ENCODE measurements at places on chromosomes 2 and 18.

GRCh38 chr2:216379977-216380376 is 7.7 kb upstream of the MARCHF4 start:
- no peaks in the 10 kb centered on the region for H3K27me3 ChIP-seq
- H3K27ac ChIP-seq, result no peak overlapping the region
- no peaks in the 10 kb centered on the region for H3K36me3 ChIP-seq
- no peak overlapping the region for H3K4me3 ChIP-seq
- H3K4me1 ChIP-seq, result no peaks in the 10 kb centered on the region
- no peak for DNase-seq

DNA sequence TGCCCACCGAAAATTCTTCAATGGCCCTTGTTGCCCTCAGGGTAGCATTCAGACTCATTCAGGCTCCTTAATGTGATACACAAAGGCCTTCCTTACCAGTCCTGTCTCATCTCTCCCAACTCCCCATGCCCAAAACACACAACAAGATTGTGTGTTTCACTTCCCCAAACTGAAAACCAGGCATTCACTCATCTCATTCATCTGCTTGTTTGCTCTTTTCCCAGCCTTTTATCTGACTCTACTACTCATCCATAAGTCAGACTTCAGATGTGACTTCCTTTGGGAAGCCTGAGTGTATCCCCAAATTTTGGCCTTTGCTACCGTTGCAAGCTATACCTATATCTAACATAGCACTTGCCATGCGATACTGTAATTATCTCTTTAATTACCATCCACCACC is 9.7 kb upstream of the SLC39A10 start:
- H3K4me3 ChIP-seq, result no peak overlapping the region
- H3K4me1 ChIP-seq, result no peaks in the 10 kb centered on the region
- no peaks in the 10 kb centered on the region for H3K36me3 ChIP-seq
- DNase-seq, result no peak
- no peak overlapping the region for H3K27ac ChIP-seq
- no peaks in the 10 kb centered on the region for H3K27me3 ChIP-seq

- H3K27me3 ChIP-seq, result no peaks in the 10 kb centered on the region
- H3K4me3 ChIP-seq, result no peak overlapping the region
- no peaks in the 10 kb centered on the region for H3K36me3 ChIP-seq
- H3K27ac ChIP-seq, result no peak overlapping the region
- DNase-seq, result no peak
Observed at GRCh38 chr2:66439812-66440542, 5.1 kb downstream of the MEIS1 start.

GRCh38 chr2:74007121-74007520 is 22.4 kb downstream of the TET3 start:
- H3K27ac ChIP-seq, result no peak overlapping the region
- peaks cover 9% of the 10 kb centered on the region for H3K36me3 ChIP-seq
- no peak for DNase-seq
- no peak overlapping the region for H3K4me3 ChIP-seq
- H3K27me3 ChIP-seq, result no peaks in the 10 kb centered on the region

- H3K4me3 ChIP-seq, result no peak overlapping the region
- DNase-seq, result no peak
- H3K27ac ChIP-seq, result no peak overlapping the region
- no peaks in the 10 kb centered on the region for H3K36me3 ChIP-seq
- no peaks in the 10 kb centered on the region for H3K4me1 ChIP-seq
- no peaks in the 10 kb centered on the region for H3K27me3 ChIP-seq
Observed at GRCh38 chr2:3490191-3491170, 28.9 kb downstream of the ADI1 start.

- H3K27me3 ChIP-seq, result no peaks in the 10 kb centered on the region
- no peak overlapping the region for H3K27ac ChIP-seq
- H3K36me3 ChIP-seq, result no peaks in the 10 kb centered on the region
- H3K4me3 ChIP-seq, result no peak overlapping the region
- H3K4me1 ChIP-seq, result no peaks in the 10 kb centered on the region
- no peak for DNase-seq
Observed at GRCh38 chr2:126886211-126886915, 12.3 kb upstream of the TEX51 start.

GRCh38 chr2:142981756-142982155 is 104.3 kb downstream of the KYNU start:
- no peaks in the 10 kb centered on the region for H3K36me3 ChIP-seq
- no peak overlapping the region for H3K27ac ChIP-seq
- no peak for DNase-seq
- no peaks in the 10 kb centered on the region for H3K27me3 ChIP-seq

GRCh38 chr2:45256173-45256866 is 247.1 kb upstream of the SIX2 start:
- H3K27ac ChIP-seq, result no peak overlapping the region
- H3K4me3 ChIP-seq, result no peak overlapping the region
- no peak for DNase-seq
- no peaks in the 10 kb centered on the region for H3K4me1 ChIP-seq
- no peaks in the 10 kb centered on the region for H3K27me3 ChIP-seq

DNA sequence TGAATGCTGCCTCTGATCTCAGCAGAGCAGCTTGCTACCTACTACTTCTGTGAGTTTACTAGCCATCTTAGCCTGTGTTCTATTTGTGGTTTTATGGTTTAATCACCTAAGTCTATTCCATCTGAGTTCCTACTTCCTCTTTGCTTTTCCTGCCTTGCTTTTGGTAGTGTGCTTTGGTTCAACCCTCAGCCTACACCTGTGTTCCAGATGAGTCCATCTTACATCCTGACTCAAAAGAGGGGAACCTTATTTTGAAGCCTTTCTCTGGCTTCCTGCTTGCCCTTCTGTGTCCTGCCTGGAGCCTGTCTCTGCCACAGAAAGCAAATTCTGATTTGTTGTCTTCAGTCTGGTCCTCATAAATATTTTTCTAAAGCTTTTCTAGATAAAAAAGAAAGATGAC is 530.3 kb upstream of the MEX3C start:
- H3K27ac ChIP-seq, result no peak overlapping the region
- H3K4me3 ChIP-seq, result no peak overlapping the region
- no peaks in the 10 kb centered on the region for H3K36me3 ChIP-seq
- no peaks in the 10 kb centered on the region for H3K4me1 ChIP-seq
- H3K27me3 ChIP-seq, result no peaks in the 10 kb centered on the region

DNA sequence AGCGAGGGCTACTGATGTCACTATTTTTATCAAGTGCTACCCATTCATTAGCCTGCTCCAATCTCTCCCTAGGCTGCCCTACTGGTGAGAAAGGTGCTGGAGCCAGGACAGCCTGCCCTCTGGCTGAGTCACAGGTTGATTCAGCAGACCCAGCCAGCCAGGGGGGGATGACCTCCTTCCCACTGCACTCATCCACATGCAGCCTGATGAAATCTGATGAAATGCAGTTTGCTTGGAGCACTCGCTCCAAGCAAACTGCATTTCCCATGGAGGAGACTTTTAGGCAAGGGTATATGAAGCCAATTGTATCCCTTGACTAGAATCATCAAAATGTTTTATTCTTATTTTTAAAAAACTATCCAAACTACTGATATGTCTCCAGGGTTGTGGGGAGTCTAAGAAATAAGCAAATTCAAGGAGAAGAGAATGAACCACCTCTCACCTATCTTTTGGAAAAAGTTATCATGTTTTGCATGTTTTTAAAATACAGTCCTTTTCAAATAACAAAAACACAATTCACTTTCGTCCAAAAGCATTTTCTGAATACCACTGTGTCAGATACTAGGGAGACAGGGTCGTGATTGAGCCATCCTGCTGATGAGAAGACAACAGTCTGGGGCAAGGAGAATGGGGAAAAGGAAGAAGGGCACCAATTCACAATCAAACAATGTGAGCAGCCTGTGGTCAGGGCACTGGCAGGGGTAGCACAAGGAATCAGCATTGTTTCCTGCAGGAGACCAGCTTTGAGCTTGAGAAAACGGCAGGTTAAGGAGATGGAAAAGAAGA is 128.3 kb downstream of the AFF3 start:
- H3K4me1 ChIP-seq, result no peaks in the 10 kb centered on the region
- H3K27ac ChIP-seq, result no peak overlapping the region
- H3K27me3 ChIP-seq, result no peaks in the 10 kb centered on the region
- DNase-seq, result no peak
- no peak overlapping the region for H3K4me3 ChIP-seq

DNA sequence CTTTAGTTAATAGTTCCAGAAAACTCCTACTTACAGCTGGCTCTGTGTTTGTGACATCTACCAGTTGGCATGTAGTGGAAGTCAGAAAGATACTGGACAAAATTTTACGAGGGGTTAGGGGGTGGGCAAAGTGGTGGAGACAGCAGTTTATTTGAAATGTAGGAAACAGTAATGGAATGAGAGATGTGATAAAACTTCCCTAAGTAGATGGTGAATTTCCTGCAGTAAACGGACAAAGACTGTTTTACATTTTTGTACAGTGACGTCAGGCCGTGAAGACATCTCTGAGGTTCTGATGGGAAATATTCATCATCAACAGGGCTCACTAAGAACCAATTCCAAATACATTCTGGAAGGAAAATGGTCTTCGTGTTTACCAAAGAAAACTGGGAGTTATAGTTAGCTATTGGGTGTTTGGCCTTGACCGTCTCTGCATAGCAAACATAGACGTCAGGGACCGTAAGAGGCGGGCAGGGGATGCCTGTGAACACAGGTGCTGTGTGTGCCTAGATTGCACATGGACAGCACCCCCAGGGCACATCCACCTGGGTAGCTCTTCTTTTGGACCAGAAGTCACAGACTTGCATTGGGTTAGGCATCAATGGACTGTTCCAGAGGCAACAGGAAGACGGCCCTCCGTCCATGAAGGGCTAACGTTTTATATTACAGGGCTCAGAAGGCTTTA is 131.5 kb downstream of the ZNF516 start:
- H3K4me1 ChIP-seq, result no peaks in the 10 kb centered on the region
- no peak for DNase-seq
- H3K27me3 ChIP-seq, result no peaks in the 10 kb centered on the region
- H3K36me3 ChIP-seq, result peaks cover 14% of the 10 kb centered on the region
- no peak overlapping the region for H3K4me3 ChIP-seq

DNA sequence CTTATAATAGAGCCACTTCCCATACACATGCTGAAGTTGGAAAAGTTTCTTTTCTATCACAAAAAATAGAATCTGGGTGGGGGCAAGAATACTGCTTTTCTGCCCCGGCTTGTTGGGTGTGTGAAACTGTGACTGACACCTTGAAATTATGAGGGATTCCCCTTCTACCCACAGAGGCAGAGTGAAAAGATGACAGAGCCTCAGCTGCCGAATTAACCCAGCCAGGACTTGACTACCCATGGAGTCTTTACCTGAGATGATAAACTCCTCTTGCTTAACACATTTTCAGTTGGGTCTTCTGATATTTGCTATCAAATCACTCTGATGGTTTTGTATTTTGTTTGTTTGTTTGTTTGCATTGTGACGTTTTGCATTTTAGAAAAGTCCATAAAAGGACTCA is 66.0 kb upstream of the PMAIP1 start:
- H3K4me1 ChIP-seq, result no peaks in the 10 kb centered on the region
- DNase-seq, result no peak
- H3K36me3 ChIP-seq, result no peaks in the 10 kb centered on the region
- H3K27ac ChIP-seq, result no peak overlapping the region
- H3K4me3 ChIP-seq, result no peak overlapping the region

DNA sequence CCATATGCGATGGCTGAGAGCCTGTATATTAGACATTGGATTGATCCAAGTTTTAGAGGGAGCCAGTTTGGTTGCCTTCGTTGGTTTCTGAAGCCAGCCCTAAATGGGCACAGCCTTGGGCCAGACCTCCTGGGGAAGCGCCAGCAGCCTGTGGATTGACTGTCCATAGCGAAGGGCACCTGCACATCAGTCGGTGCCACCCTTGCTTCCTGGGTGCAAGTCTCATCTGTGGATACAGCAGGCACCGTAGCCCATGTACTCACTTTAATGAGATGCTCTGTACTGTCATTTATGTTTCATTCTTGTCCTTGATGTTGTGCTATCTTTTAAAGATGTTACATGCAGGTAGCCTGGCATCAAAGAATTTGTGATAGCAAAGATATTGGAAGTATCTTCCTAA is 536.4 kb upstream of the NRP2 start:
- H3K27ac ChIP-seq, result no peak overlapping the region
- H3K4me1 ChIP-seq, result no peaks in the 10 kb centered on the region
- no peak overlapping the region for H3K4me3 ChIP-seq
- no peaks in the 10 kb centered on the region for H3K36me3 ChIP-seq
- H3K27me3 ChIP-seq, result no peaks in the 10 kb centered on the region

DNA sequence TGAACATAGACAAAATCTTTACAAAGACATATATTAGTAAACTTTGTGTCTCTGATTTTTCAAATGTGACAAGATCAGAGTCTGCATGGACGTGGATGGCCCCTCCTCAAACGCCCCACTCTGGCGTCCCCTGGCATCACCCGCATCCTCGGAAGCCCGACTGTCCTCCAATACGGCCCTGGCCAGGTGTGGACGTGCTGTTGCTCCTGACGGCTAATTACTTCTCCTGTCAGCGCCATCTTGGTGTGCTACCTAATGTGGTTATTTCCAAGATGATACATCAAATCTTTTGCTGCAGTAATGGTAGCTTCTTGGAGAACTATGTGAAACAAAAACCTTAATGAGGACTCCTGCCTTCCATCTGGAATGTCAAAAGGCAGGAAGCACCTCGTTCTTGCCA is 747.4 kb upstream of the SALL3 start:
- H3K4me1 ChIP-seq, result no peaks in the 10 kb centered on the region
- no peak overlapping the region for H3K27ac ChIP-seq
- H3K4me3 ChIP-seq, result no peak overlapping the region
- DNase-seq, result no peak
- H3K27me3 ChIP-seq, result no peaks in the 10 kb centered on the region
- H3K36me3 ChIP-seq, result no peaks in the 10 kb centered on the region

GRCh38 chr2:113227290-113227689 is 51.4 kb downstream of the PAX8 start:
- DNase-seq, result no peak
- no peak overlapping the region for H3K4me3 ChIP-seq
- H3K27me3 ChIP-seq, result no peaks in the 10 kb centered on the region

- H3K27ac ChIP-seq, result no peak overlapping the region
- no peak for DNase-seq
- no peak overlapping the region for H3K4me3 ChIP-seq
- H3K36me3 ChIP-seq, result no peaks in the 10 kb centered on the region
- H3K27me3 ChIP-seq, result no peaks in the 10 kb centered on the region
- peaks cover 35% of the 10 kb centered on the region for H3K4me1 ChIP-seq
Observed at GRCh38 chr2:186484062-186484735, 1.9 kb upstream of the ZC3H15 start.

GRCh38 chr2:33265584-33266338 is 210.7 kb upstream of the RASGRP3 start:
- no peaks in the 10 kb centered on the region for H3K27me3 ChIP-seq
- H3K27ac ChIP-seq, result no peak overlapping the region
- no peak for DNase-seq

Measured in keratinocyte (primary cell).